ENCODE measurements at places on chromosomes 3 and 15. TPM values are rescaled to one million over a fixed set of nuclear protein-coding genes. Genes with fewer than 3 reads are reported as not detected.

DNA sequence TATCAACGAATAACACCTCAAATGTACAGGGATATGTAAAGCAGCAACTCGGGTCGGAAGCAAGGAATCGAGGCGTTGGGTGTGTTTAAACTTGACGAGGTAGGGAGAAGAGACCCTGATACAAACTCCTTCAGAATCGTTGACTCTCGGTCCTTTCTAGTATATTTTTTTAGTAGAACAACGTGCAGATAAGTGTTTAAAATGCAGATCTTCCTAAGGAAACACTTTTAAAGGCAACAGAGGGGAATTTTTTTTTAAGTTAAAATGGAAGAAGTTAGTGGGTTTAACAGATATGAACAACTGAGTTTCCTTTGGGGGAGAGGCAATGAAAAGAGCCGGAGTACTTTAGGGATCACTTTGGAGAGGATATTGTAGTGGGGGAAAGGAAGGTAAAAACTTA is 1.1 kb upstream of the KPNA4 start:
- no peak for DNase-seq

DNA sequence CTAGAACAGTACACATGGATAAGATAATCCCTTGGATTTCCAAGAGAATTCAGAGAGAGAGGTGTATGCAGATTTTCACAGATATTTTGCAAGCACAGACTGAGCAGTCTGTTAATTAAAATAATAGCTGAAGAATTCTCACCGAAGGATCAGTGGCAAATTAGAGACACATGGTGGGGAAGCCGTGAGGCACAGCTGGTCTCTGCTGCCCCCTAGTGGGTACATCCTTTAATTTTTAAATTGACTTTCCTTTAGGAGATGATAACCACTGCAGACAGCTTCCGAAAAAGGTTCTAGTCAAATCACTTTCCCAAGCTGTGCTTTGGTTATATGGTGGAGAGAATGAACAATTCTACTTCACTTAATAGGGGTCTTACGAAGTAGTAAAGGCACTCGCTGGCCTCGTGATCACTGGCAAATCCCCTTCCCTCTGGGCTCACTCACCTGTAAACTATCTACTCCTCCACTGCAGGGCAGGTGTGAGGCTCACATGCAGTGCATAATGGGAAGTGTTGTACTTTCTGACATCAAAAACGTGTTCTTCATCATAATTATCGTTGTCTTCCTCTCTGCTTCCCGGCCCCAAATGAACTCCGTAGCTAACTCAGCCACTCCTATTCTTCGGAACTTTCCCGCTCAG is 19.5 kb downstream of the MESD start:
- no peak for DNase-seq

DNA sequence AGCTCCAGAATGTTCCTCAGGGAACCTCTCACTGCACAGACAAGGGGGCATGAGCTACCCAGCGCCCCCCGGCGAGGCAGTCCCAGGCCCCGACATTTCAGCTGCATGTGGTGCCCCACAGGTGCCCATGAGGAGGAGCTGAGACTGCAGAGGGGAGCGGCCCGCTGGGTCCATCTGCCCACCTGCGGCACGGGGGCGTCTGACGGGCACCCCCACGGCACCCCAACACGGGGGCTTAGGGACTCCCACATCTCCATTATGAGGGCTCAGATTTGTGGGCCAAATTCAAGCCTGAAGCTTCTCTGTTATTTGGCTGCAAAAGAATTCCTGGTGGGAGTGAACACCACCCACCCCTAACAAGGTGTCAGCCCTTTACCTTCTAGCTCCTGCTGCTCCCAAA is 258.4 kb downstream of the UACA start:
- no peak for DNase-seq

RMDN3 gene
- polyA plus RNA-seq: 45.6 TPM

- no peak for DNase-seq
These were observed 37.9 kb downstream of the UBR1 start for GRCh38 chr15:43067717-43068461.

DNA sequence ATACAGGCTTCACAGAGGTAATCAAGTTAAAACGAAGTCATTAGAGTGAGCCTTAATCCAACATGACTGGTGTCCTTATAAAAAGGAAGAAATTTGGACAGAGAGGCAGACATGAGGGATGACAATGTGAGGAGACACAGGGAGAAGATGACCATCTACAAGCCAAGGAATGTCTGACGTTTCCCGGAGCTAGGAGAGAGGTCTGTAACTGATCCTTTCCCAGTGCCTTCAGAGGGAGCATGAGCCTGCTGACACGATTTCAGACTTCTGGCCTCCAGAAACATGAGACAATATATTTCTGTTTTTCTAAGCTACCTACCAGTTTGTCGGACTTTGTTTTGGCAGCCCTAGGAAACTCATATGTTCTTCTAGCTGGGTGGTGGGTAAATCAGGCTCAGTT is 15.1 kb downstream of the TM4SF1 start:
- no peak for DNase-seq

DNA sequence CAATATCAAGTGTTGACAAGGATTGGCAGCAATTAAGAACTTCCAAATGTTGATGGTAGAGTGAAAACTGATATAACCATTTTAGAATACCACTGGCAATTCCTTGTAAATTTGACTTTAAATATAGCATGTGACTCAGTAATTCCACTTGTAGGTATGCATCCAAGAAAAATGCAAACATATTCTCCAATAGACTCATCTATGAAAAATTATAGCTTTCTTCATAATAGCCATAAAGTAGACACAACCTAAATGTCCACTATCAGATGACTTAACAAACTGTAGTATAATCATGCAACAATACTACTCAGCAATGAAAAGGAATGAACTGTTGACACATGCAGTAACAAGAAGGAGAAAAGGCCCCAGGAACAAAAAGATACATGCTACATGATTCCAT is 988.1 kb downstream of the FHIT start:
- DNase-seq: no peak

- no peak for DNase-seq
These were observed 466.5 kb upstream of the CNTN4 start for GRCh38 chr3:1632128-1632527.

DNA sequence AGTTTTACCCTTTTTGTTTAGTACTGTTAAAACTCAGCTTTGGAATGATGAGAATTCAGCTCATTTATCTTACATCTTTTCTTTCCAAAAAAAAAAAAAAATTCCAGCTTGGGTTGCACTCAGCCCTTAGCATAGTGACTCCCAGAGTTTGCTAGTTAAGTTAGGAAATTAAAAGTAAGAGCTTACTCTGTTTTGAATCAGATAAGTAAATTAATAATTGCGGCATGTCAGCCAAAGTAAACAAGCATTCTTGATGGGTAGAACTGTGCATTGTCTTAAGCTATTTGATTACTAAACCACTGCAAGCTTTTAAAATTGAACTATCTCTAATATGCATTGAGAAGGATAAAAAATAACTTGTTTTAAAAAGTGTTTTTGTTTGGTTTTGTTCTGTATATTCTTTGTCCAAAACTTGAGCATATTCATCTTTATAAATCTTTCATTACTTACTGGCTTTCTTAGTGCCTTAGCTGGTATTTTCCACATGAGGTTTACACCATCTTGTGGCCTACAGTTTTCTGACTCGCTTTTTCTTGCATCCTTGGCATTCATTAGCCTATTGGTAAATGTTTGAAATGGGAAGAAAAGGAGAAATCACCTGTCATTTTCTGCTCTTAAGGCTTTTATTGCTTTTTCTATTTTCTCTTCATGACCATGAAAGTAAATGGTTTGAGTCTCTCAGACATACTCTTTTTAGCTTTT is 107.6 kb downstream of the FILIP1L start:
- no peak for DNase-seq

AP3B2 gene
- 2.0 TPM for polyA plus RNA-seq

- no peak for DNase-seq
These were observed 427.0 kb downstream of the NTRK3 start for GRCh38 chr15:87829332-87830050.

DNA sequence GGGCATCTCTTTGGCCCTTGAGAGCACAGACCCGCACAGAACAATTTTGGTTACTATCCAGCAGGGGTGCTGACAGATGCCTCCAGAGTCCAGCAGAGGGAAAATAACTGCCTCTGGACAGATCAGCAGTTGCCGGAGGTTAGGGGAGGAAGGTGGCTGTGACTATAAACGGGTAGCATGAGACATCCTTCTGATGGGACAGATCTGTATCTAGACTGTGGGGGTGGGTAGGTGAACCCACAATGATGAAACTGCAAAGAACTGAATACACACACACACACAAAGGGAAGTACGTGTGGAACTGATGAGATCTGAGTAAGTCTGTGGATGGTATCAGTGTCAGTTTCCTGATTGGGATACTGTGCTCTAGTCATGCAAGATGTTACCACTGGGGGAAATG is 21.2 kb downstream of the ADAMTS7 start:
- DNase-seq: no peak

- no peak for DNase-seq
These were observed 84.6 kb downstream of the MAGI1 start for GRCh38 chr3:65953881-65954733.

GRCh38 chr15:88089731-88090130 is 166.8 kb downstream of the NTRK3 start:
- no peak for DNase-seq

OGG1 gene
- 32.1 TPM for polyA plus RNA-seq

LRRIQ4 gene
- 0.50 TPM for polyA plus RNA-seq

GRCh38 chr15:39587096-39587721 is 6.3 kb downstream of the THBS1 start:
- no peak for DNase-seq

- DNase-seq: no peak
These were observed 32.0 kb downstream of the AADACL2 start for GRCh38 chr3:151765685-151766084.

- DNase-seq: no peak
These were observed 35.6 kb upstream of the FILIP1L start for GRCh38 chr3:100149713-100150415.

DNA sequence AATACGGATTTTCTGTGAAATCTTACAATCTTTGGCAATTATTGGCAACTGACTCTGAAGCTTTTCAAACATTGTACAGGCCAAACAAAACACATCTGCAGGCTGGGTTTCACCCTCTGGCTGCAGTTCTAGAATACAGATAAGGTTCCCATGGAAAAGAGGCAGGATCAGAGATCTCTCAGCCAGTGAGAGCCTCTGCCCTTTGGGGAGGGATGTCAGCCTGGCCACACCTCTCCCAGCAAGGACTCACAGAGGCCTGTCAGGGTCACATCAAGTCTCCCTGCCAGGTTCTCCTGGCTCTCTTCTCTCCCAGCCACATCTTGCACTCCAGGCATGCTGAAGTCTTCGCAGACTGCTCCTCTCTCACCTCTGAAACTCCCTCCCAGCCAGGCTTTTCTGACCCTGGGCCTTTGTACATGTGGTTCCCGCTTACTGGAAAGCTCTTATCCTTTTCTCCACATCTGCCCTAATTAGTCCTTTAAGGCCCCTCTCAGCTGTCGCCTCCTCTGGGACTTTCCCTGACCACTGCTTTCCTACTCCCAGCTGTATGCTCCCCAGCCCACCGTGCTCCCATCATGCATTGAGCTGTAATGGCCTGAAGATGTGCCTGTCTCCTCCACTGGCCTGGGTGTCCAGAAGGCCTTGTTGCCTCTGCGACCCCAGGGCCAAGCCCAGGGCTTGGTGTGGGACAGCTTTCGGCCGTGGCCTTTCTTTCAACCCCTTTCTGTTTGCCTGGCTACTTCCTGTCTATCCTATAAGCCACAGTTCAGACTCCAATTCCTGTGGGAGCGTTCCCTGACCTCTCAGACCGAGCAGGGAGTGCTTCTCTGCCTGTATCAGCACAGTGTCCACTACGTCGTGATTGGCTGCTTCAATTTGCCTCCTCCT is 4.3 kb downstream of the RBP1 start:
- DNase-seq: no peak

EFHB gene
- 4.9 TPM for polyA plus RNA-seq

GPR149 gene
- not detected for polyA plus RNA-seq

C2CD4B gene
- 0.75 TPM for polyA plus RNA-seq

GDPGP1 gene
- 2.2 TPM for polyA plus RNA-seq

PCCB gene
- 30.3 TPM for polyA plus RNA-seq

TEX9 gene
- 26.7 TPM for polyA plus RNA-seq

CYFIP1 gene
- polyA plus RNA-seq: 73.2 TPM

MINDY2 gene
- polyA plus RNA-seq: 30.9 TPM

DNA sequence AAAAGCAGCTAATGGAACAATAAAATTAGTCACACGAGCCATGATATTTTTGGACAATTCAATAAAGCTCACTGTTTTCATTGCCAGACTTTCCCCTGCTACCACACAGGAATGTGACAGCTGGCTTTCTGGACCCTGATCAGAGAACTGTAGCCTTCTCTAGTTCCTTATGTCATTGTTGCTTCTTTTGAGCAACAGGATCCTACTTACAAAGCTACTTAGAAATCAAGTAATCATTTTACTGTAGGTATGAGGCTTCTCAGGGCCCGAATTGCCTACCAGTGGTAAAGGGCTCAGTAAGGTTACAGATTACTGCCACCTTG is 94.3 kb upstream of the AADACL2 start:
- DNase-seq: no peak

RIOX2 gene
- 29.8 TPM for polyA plus RNA-seq

SH3BP5 gene
- 44.2 TPM for polyA plus RNA-seq

SLC51B gene
- polyA plus RNA-seq: 10.1 TPM

CPLX3 gene
- not detected for polyA plus RNA-seq

SLC6A6 gene
- 23.2 TPM for polyA plus RNA-seq

GRCh38 chr3:94225148-94225865 is 162.4 kb downstream of the NSUN3 start:
- no peak for DNase-seq

MBD4 gene
- 48.2 TPM for polyA plus RNA-seq

DNA sequence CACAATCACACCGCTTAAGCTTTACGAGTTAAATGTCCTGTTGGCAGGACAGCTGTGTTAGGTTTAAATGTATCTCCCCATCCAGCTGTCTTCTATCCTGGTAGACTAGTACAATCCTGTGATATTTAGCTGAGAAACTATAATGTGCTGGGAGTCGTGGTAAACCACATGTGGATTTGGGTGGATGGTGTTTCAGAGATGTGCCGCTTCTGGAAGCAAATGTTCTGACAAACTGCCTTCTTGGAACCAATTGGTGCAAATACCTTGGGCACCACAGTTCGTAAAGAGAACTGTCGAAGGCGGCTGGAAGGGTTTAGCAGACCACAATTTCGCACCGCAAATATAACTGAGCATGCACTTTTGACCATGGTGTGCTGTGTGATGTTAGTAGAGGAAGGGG is 15.0 kb downstream of the SCG5 start:
- DNase-seq: no peak

DNA sequence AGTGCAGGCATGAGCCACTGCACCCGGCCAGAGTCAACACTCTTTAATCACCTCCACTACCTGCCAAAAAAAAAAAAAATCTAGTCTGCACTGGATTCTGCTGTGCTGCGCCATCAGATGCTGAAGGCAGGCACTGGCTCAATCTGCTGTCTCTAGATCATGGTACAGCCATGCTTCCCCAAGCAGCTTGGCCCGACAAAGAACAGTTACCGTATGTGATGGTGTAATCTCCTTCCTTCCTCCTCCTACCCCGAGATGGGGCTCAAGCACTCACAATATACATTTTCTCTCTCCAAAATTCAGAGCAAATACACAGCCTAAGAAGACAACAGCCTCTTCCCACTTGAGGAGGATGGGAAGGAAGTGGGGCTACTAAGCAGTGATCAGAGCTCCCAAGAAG is 45.1 kb downstream of the DAPK2 start:
- DNase-seq: no peak
